Left renal cortex interstitium (tissue), 4 donors: ENCODE measurements at places on chromosomes 16 and 17. TPM values are rescaled to one million over a fixed set of nuclear protein-coding genes. Genes with fewer than 3 reads are reported as not detected.

Gene NAT9
- 38.9 TPM for polyA plus RNA-seq

Gene RTN4RL1
- polyA plus RNA-seq = 1.4 TPM

Gene MAPK8IP3
- 90.6 TPM for polyA plus RNA-seq

Gene FMNL1
- 7.7 TPM for polyA plus RNA-seq

Gene TNFRSF17
- polyA plus RNA-seq = 0.20 TPM

Gene C17orf67
- 1.5 TPM for polyA plus RNA-seq

Gene PLA2G10
- 0.17 TPM for polyA plus RNA-seq

Gene GLIS2
- polyA plus RNA-seq = 56.6 TPM

Gene ZFHX3
- polyA plus RNA-seq = 15.9 TPM

Gene RPRML
- not detected for polyA plus RNA-seq

Gene CHTF18
- polyA plus RNA-seq = 47.6 TPM

Gene WRAP53
- 14.8 TPM for polyA plus RNA-seq

Gene VTN
- polyA plus RNA-seq = 39.3 TPM

Gene OTOA
- 0.16 TPM for polyA plus RNA-seq

Gene KRT38
- not detected for polyA plus RNA-seq

Gene CIITA
- 6.6 TPM for polyA plus RNA-seq

Gene PIPOX
- polyA plus RNA-seq = 4.2 TPM

Gene PLLP
- polyA plus RNA-seq = 33.5 TPM

Gene TPPP3
- 55.5 TPM for polyA plus RNA-seq

Gene PRSS22
- polyA plus RNA-seq = 7.6 TPM

Gene SCN4A
- 0.99 TPM for polyA plus RNA-seq

Gene UMOD
- 272 TPM for polyA plus RNA-seq

Gene TMEM114
- polyA plus RNA-seq = 0.43 TPM

Gene TERB1
- polyA plus RNA-seq = not detected

Gene FBXO39
- polyA plus RNA-seq = 0.09 TPM

Gene KCNAB3
- polyA plus RNA-seq = 8.9 TPM

Gene DBNDD1
- polyA plus RNA-seq = 15.1 TPM

Gene CCL14
- 23.0 TPM for polyA plus RNA-seq

Gene CA7
- 0.11 TPM for polyA plus RNA-seq

Gene TMEM204
- polyA plus RNA-seq = 21.6 TPM

Gene MFSD6L
- 3.9 TPM for polyA plus RNA-seq

Gene HS3ST2
- polyA plus RNA-seq = 0.21 TPM

Gene ACAP1
- polyA plus RNA-seq = 7.3 TPM

Gene PPP1R1B
- 14.3 TPM for polyA plus RNA-seq

Gene MT1A
- polyA plus RNA-seq = not detected

Gene CFAP52
- polyA plus RNA-seq = 1.9 TPM

Gene SLFN12L
- polyA plus RNA-seq = not detected

Gene CBFA2T3
- 1.8 TPM for polyA plus RNA-seq

Gene MYH13
- polyA plus RNA-seq = 0.14 TPM

Gene TPSD1
- polyA plus RNA-seq = not detected

Gene CTRL
- 5.2 TPM for polyA plus RNA-seq

Gene ZNF205
- polyA plus RNA-seq = 22.6 TPM

Gene KIF19
- 1.3 TPM for polyA plus RNA-seq

Gene KRTAP4-16
- polyA plus RNA-seq = not detected

Gene TEKT5
- 0.64 TPM for polyA plus RNA-seq

Gene CTRB2
- polyA plus RNA-seq = not detected

Gene EFNB3
- 22.8 TPM for polyA plus RNA-seq

Gene KRT36
- not detected for polyA plus RNA-seq

Gene CYB5B
- polyA plus RNA-seq = 129 TPM

Gene IGSF6
- 8.1 TPM for polyA plus RNA-seq
